ENCODE measurements at places on chromosomes 1 and 21. TPM values are rescaled to one million over a fixed set of nuclear protein-coding genes. Genes with fewer than 3 reads are reported as not detected.

Gene LMX1A
- not detected for total RNA-seq

Gene FCN3
- total RNA-seq, result not detected

DNA sequence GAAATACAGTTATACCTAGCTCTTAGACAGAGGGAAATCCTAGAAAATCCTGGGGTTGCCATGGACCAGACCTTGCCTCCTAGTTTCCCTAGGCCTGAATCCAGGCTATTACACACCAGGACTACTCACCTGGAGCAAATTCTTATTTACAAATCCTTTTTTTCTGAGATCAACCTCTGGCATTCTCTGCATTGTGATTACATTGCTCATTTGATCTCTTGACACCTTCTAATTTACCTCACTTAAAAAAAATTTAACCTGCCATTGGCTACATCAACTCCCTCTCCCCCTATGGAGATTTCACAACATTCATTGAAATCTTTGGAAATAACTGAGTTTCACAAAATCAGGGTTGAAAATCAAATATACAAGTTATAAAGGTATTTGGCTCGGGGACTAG, 2.9 kb upstream of the C1orf105 start:
- no peak for DNase-seq

Gene GDAP2
- total RNA-seq, result 18.6 TPM

GRCh38 chr1:171754353-171754705, 12.5 kb upstream of the VAMP4 start:
- no peak for DNase-seq

GRCh38 chr1:21259316-21260076, 30.8 kb downstream of the ECE1 start:
- no peak for DNase-seq

GRCh38 chr1:222454186-222454585, 93.7 kb downstream of the HHIPL2 start:
- DNase-seq, result no peak

- DNase-seq, result peak; percentile 76
Observed at GRCh38 chr1:161192476-161193465, 6.1 kb downstream of the ADAMTS4 start.
